NCI-H187 treated with DMSO at 0.1 percent for 48 hours (cell line): ENCODE measurements at places on chromosomes 11 and 22.

- no peak for DNase-seq
These were observed 76.2 kb downstream of the GALNT18 start for GRCh38 chr11:11545285-11546275.

DNA sequence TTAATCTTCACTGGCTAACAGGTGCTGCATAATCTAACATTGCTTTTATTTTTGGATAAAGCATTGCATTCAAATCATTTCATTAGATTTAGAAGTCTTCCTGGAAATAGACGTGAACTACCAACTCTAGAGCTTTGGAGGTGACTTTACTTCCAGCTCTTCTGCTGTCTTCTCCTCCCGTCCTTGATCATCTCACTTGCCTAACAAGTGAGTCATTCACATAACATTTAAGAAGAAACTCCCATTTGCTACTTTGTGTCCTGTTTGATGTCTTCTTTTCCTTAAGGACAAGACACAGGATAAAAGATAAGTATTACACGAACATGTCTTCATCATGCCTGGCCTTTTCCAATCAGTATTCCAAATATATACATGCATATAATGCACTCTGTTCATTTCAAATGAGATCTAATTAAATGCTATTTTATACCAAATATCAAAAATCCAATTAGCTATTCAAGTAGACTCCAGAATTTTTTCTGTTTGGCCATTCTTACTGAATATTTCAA lies 88.3 kb downstream of the BDNF start:
- DNase-seq, result no peak

DNA sequence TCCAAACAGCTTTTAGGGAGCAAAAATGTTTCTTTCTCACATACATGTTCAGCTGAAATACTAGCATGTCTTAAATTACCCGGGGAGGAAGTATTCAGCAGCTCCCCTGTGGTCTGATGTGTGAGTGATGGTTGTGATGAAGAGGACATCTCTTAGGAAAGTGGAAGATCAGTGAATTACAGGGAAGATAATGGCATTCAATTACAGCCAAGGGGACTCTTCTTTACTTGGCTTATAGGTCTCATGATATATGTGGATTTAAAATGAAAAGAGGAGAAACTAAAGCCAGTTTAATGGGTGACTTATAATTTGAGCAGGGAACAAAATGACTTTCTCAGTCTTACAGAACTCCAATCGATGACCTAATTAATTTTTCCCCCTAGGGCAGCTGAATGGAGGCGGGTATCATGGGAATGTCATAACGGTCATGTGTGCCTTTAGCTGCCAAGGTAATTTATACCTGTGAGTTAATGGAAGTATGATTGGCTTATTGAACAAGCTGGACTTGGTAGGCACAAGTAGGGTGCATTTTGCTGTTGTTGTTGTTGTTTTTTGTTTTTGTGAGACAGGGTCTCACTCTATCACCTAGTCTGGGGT lies 198.8 kb downstream of the HIPK3 start:
- no peak for DNase-seq

GRCh38 chr11:82792319-82792718 lies 58.7 kb upstream of the FAM181B start:
- no peak for DNase-seq

- DNase-seq, result no peak
These were observed 4.3 kb downstream of the GRK2 start for GRCh38 chr11:67270256-67271204.

DNA sequence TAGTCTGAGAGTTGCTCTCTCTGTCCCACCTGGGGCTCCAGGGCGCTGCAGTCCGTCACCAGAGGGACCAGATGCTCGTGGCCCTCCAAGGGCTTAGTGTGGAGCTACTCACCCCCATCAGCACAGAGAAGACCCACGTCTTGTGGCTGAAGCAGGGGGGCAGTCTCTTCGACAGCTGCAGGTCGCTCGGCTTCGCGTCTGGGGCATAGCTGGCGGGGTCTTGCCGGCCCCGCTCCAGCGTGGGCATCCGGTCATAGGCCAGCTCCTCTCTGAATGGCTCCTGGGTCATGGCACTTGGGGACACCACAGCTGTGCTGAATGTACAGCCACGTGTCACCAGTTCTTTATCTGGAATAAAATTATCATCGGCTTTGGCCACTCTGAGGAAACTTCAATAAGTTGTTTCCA lies 608 bp downstream of the MLC1 start:
- no peak for DNase-seq

DNA sequence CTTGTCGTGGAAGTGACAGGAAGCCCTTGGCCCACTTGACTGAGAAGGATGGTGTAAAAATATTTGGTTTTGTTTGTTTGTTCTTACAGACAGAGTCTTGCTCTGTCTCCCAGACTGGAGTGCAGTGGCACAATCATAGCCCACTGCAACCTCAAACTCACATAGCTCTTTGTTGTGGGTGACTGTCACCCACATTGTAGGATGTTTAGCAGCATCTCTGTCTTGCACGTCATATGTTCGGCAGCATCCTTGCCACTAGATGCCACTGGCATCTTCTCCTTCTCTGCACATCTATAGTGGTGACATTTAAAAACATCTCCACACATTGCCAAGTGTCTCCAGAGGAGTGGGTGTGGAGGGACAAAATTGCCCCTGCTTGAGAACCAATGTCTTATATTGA lies 56.8 kb downstream of the PRR5L start:
- no peak for DNase-seq

- DNase-seq, result no peak
These were observed 3.1 kb downstream of the PRDM11 start for GRCh38 chr11:45149483-45150056.

- DNase-seq, result no peak
These were observed 73.0 kb upstream of the PHOX2A start for GRCh38 chr11:72316984-72317383.

GRCh38 chr11:3091081-3091845 lies 34.0 kb upstream of the CARS1 start:
- DNase-seq, result no peak

GRCh38 chr11:99370549-99371216 lies 349.9 kb downstream of the CNTN5 start:
- DNase-seq, result no peak

DNA sequence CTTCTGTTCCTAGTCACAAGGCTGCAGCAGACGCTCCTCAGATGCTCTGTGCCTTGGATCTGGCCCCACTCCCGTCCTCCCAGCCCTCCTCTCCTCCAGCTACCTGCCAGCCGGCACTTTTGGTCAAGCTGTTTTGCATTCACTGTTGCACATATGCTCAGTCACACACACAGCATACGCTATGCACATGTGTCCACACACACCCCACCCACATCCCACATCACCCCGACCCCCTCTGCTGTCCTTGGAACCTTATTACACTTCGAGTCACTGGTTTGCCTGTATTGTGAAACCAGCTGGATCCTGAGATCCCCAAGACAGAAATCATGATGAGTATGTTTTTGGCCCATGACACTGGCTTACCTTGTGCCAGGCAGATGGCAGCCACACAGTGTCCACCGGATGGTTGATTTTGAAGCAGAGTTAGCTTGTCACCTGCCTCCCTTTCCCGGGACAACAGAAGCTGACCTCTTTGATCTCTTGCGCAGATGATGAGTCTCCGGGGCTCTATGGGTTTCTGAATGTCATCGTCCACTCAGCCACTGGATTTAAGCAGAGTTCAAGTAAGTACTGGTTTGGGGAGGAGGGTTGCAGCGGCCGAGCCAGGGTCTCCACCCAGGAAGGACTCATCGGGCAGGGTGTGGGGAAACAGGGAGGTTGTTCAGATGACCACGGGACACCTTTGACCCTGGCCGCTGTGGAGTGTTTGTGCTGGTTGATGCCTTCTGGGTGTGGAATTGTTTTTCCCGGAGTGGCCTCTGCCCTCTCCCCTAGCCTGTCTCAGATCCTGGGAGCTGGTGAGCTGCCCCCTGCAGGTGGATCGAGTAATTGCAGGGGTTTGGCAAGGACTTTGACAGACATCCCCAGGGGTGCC lies 109.8 kb downstream of the BCR start:
- DNase-seq, result no peak

- DNase-seq, result no peak
These were observed 21.6 kb downstream of the OR8G5 start for GRCh38 chr11:124277804-124278203.

DNA sequence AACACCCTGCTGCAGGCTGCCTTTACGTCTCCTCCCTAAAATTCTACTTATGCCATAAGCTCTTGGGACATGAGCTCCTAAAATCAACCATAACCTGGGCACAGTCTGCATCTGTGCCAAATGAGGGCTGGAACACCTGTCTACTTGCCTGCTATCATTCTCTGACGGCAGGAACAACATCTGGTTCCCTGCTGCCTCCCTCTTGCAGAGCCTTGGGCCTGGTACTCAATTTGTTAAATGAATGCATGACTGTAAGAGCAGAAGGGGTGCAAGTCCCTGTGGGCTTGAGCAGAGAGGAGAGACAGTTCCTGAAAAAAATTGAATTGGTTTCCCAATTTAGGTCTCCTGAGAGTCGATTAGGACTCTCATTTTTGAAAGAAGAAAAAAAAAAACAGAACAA lies 66.7 kb upstream of the CSNK2A3 start:
- no peak for DNase-seq

- no peak for DNase-seq
These were observed 211.9 kb downstream of the BLID start for GRCh38 chr11:121904148-121904547.

GRCh38 chr11:122271137-122271536 lies 155.1 kb upstream of the BLID start:
- DNase-seq, result no peak

- no peak for DNase-seq
These were observed 55.2 kb upstream of the FGF3 start for GRCh38 chr11:69874178-69874983.

DNA sequence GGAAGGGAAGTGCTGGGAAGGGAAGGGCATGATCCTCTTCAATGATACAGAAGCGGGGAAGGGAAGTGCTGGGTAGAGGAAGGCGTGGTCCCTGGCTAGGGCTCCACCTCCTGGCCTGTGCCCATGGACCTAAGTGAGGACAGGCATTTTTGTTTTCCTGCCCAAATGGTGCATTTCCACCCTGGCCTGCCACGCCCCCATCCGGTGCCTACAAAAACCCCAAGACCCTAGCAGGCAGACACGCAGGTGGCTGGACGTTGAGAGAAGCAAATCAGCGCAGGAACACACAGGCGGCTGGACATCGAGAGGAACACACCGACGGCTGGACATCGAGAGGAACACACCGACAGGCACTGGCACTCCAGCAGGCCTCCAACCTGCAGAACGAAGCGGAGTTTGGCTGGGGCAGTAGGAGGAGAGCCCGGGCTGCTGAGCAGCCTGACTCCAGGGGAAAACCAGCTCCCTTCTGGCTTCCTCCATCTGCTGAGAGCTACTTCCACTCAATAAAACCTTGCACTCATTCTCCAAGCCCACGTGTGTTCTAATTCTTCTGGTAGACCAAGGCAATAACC lies 628.3 kb downstream of the BUD13 start:
- no peak for DNase-seq

DNA sequence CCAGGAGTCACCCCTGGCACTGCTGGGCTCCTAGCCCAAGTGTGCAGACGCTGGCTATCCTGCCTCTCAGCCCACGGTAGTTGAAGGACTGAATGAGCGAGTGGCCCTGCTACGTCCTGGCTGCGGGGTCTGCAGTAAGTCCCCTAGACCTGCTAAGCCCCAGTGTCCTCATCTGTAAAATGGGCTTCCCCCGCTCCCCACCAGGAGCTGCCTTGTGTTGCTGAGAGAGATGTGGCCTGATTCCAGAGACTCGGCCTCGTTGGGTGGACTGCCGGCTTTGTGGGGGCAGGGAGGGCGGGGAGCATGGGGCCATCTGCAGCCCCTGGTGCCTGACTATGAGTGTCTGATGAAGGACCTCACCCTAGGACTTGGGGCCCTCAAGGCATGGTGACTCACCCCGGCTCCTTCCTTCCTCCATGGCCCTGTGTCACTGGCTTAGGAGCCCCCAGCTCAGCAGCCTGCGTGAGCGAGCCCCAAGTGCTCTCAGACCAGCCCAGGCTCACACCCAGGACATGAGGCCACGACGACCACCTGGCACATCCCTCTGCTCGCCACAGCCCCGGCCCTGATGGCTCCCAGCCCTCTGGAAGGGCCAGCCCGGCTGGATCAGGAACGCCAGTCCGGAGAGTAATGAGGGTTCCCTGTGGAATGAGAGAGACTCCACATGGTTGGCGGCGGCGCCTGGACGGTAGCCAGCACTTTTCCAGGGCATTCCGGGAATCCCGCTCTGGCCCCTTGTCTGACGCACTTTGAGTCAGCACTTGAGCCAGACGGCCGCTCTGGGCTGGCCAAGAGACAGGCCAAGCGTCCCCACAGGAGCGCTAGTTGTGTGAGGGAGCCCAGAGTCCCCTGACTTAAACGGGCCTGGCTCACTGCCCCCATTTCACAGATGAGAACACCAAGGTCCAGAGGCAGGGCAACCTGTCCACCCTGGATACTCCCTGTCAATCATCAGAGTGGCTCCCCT lies 50.5 kb upstream of the SHISAL1 start:
- DNase-seq, result no peak

DNA sequence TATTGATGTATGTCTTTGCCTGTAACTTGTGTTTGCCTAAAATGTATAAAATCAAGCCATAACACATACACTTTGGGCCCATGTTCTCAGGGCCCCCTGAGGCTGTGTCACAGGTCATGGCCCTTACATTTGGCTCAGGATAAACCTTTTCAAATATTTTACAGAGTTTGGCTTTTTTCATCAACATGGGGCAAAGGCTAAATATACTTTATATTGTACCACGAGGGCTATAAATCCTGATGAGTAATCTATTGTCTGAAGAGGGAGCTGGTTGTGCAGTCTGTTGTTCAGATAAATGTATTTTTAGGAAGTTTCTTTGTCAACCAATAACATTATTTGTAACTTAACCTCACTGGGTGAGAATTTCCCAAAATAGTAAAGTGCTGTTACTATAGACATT lies 404.6 kb upstream of the DDI1 start:
- DNase-seq, result no peak

GRCh38 chr11:8287297-8287696 lies 23.6 kb upstream of the LMO1 start:
- no peak for DNase-seq

- no peak for DNase-seq
These were observed 47.2 kb upstream of the CEP295 start for GRCh38 chr11:93614173-93614722.

DNA sequence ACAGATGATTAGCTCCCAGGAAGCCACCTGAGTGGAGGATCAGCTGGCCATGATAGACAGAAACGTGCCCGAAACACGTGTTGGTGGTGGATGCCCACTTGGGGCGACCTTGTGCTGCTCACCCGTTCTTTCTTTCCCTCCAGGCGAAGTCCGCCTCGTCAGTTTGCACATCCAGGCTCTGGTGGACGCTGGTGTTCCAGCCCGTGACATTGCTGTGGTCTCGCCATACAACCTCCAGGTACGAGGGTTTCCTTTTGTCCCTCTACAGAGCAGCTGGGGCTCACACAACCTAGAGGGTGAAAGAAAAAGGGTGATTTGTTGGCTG lies 30.6 kb downstream of the IGHMBP2 start:
- DNase-seq, result no peak

DNA sequence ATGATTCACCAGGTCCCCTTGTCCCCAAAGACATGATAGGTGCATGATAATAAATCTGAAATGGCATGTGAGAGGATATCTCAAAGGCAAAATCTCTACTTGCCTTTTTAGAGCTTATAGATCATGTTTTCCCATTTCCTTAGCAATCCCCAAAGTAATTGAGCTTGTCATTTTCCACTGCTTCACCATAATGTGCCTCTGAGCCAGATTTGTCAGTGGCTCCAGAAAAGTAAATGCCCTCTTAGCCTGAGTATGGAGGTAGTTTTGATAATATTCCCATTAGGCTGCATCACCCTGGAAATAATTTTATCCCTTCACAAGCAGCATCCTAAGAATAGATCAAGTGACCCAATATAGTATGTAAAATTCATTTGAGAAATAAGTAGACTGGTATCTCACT lies 36.7 kb upstream of the ADSL start:
- no peak for DNase-seq

- DNase-seq, result no peak
These were observed 24.5 kb upstream of the RAG2 start for GRCh38 chr11:36622431-36623136.
